T-helper 9 cell (primary cell): ENCODE measurements at places on chromosomes 7 and 10.

DNA sequence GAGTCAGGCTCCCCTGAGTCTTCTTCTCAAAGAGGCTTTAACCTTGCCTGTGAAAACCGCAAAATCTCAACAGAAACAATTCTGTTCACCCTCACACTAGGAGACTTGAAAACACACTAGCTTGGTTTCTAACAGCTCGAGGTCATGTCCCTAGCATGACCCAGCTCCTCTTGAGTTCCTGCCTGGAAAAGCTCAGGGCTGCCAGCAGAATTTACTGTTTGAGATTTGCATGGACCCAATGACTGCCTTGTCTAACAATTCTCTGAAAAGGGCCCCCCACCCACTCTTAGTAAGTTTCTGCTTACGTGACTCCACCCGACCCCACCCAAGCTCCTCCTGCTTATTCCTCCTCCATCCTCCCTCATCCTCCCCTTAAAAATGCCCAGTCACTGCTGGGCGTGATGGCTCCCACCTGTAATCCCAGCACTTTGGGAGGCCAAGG lies 85.1 kb upstream of the KMT2C start:
- DNase-seq, result no peak

- DNase-seq, result no peak
These were observed 912 bp upstream of the DUSP5 start for GRCh38 chr10:110496553-110497437.

GRCh38 chr7:12788591-12788990 lies 101.2 kb downstream of the ARL4A start:
- no peak for DNase-seq

DNA sequence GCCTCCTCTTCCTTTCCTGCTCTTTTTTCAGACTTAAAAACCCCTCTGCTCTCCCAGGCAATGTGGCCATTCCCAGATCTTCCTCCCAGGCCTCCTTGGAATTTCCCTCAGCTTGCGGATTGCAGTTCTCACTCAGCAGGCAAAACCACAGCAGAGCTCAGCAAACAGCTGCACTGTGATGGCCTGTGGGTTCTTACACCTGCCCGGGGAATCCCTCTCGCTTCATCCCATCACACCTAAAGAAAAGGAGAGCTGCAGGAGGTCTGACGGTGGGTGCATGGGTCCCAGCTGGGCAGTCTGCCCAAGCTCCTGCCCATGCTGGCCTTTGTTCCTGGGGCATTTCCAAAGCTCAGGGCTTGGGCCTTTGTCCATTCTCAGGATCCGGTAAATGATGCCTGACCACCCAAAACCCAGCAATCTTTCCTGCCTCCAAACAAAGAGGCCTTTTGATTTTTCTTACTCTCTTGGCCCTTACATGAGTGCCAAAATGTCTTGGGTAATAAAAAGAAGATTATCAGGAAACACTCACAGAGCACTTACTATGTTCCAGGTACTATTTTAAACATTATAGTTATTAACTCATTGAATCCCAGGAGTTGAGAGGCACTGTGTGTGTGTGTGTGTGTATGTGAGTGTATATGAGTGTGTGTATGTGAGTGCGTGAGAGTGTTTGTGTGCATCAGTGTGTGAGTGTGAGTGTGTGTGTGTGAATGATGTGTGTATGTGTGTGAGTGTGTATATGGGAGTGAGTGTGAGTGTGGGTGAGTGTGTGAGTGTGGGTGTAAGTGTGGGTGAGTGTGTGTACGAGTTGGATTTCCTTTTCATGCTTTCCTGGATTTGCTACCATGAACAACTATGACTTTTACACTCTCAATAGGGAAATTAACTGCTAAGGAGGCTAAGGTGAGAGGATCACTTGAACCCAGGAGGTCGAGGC lies 64.5 kb upstream of the PODXL start:
- no peak for DNase-seq

- no peak for DNase-seq
These were observed 116.7 kb upstream of the C7orf33 start for GRCh38 chr7:148473703-148474480.

DNA sequence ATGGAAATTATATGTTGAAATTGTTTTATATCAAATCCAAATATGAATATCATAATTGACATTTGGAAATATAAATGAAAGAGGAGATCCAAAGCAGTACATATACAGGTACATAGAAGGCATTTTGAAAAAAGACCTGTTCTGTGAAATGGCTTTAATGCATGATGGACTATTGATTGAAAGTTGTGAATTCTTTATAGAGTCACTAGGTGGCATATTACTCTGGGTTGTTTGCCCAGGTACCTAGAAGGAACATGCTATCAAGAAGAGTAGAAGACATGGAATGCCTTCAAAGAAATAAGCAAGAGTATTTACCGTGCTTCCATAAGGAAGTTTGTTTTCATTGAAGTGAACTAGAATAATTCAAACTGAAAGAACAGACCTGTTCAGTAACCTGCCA lies 160.0 kb upstream of the ANK3 start:
- no peak for DNase-seq

GRCh38 chr7:118737935-118738334 lies 513.4 kb downstream of the ANKRD7 start:
- no peak for DNase-seq

DNA sequence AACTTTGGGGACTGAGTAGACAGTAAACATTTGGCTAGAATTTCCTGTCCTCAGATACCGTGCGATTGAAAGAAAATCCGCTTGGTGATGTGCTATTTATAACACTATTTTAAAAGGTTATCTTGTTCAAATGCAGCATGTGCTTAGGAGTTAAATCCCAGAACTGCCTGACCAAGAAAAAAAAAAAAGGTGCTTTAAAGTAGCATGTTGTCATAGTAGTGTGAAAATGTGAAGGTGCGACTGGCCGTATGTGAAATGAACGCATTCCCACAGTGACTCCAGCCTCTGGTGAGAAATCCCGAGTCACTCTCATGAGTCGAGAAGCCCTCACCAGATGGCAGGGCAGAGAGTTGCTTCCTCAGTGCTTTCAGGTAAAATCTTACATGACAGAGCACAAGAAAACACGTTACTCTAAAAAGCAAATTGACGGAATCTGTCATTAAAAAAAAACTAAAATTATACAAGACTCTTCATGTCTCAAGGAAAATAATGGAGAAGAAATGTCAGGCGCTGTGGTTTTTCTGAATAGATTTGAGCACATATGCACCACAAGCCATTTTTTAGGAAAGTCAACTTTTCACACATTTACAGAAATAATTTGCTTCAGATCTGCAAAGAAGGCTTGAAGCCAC lies 18.4 kb upstream of the KLF6 start:
- no peak for DNase-seq

DNA sequence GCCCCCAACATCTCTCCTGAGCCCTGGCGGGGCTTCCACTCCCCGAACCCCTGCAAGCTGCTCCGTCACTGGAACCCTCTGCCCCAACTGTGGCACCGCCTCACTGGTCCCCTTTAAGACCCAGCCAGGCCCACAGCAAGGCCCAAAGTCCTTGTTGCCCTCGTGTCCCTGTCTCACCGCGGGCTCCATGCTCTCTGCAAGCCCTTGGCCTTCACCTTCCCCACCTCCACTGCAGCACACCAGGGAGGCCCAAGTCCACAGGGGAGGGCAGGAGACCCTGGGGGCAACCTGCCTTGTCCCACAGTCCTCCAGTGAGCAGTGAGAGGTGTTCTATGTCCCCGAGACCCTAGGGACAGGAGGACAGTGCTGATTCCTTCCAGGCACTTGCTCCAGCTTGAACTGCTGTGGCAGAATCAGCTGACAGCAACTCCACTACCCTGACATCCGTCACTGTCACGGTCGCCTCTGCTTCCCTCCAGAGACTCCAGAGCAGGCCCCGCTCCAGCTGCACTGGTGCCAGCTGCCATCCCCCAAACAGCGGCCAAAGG lies 105.3 kb downstream of the CYTH3 start:
- no peak for DNase-seq
